ENCODE measurements at places on chromosomes 11 and 22. TPM values are rescaled to one million over a fixed set of nuclear protein-coding genes. Genes with fewer than 3 reads are reported as not detected.

DNA sequence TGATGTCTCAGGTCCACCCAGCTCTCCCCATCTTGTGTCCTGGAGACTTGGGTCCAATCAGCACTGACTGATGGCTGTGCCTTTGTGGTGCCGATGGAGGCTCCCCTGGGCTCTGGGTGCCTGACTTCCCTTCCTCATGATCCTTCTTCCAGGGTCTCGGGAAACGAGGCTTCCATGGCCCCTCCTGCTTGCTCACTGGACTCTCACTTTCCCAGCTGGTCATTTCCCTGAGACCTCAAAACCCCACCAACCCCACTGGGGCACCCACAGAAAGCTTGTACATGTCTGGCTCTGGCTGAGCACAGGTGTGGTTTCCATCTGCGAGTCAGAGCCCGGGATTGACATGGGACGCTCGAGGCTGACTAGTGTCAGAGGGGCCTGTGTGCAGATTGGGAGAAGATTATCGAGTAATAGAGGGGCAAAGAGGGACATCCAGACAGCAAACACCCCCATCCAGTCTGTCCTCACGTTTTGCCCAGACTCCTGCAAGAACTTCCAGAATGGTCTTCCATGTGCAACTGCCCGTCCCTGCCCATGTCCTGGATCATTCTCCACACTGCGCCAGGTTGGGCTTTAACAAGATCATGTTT lies 15.1 kb downstream of the APOL1 start:
- peaks cover 12% of the 10 kb centered on the region for H3K36me3 ChIP-seq
- no peak for DNase-seq
- no peak overlapping the region for H3K4me3 ChIP-seq
- H3K4me1 ChIP-seq = no peaks in the 10 kb centered on the region

DNA sequence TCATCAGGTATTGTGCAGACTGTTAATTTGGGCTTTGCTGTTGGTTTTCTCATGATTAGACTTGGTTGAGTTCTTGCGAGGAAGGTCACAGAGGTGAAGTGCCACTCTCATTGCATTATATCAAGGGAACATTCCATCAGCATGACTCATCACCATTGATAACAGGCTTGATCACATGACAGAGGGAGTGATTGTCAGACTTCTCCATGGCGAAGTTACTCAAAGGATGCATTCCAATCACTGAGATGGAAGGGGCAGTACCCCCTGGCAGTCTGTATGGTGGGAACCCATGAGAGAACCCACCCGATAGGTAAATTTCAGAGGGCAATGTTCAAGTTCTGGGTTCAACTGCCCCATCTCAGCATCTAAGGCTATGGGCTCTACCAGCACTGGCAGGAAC lies 19.4 kb upstream of the P2RY2 start:
- no peaks in the 10 kb centered on the region for H3K27me3 ChIP-seq
- H3K27ac ChIP-seq = no peak overlapping the region
- H3K4me1 ChIP-seq = no peaks in the 10 kb centered on the region
- DNase-seq = no peak

- no peaks in the 10 kb centered on the region for H3K4me1 ChIP-seq
- H3K4me3 ChIP-seq = no peak overlapping the region
- H3K27ac ChIP-seq = no peak overlapping the region
- no peak for DNase-seq
Measured at GRCh38 chr11:91199866-91200265, 977.0 kb upstream of the CHORDC1 start.

Gene GRIK4
- 0.30 TPM for total RNA-seq

Gene CEP164
- 7.6 TPM for total RNA-seq

Gene SLC22A9
- not detected for total RNA-seq
